ENCODE measurements at places on chromosomes 2 and 18. TPM values are rescaled to one million over a fixed set of nuclear protein-coding genes. Genes with fewer than 3 reads are reported as not detected.
A peak's percentile ranks its signal among the peaks of the same experiment; 100 is the strongest.

- no peak for DNase-seq
- no peak overlapping the region for H3K4me3 ChIP-seq
- H3K36me3 ChIP-seq, result no peaks in the 10 kb centered on the region
- no peaks in the 10 kb centered on the region for H3K4me1 ChIP-seq
- H3K27ac ChIP-seq, result no peak overlapping the region
Observed at GRCh38 chr2:181364492-181365170, 92.6 kb upstream of the ITGA4 start.

GRCh38 chr2:233988581-233988980 lies 61.9 kb upstream of the SPP2 start:
- no peaks in the 10 kb centered on the region for H3K36me3 ChIP-seq
- no peak overlapping the region for H3K27ac ChIP-seq
- no peaks in the 10 kb centered on the region for H3K4me1 ChIP-seq
- DNase-seq, result no peak
- H3K27me3 ChIP-seq, result peaks cover 4% of the 10 kb centered on the region

DNA sequence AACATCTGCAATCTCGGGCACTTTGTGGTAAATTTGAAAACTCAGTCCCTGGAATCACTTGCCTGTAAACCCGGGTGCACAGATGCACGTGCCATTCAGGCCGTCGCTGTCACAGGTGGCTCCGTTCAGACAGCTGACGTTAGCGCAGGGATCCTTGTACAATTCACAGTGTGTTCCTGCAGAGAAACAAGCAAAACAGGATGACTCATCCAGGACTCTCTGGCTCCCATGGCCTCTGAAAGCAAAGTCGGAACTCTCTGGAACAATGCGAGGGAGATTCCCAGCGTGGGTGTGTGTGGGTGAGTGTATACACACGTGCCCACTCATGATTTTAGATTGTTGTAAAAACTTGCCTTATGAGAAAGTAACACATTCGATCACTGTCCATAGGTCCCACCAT lies 136.1 kb upstream of the PID1 start:
- H3K27me3 ChIP-seq, result no peaks in the 10 kb centered on the region
- peaks cover 38% of the 10 kb centered on the region for H3K4me1 ChIP-seq
- peak; percentile 93 for DNase-seq
- H3K4me3 ChIP-seq, result no peak overlapping the region
- no peaks in the 10 kb centered on the region for H3K36me3 ChIP-seq

DNA sequence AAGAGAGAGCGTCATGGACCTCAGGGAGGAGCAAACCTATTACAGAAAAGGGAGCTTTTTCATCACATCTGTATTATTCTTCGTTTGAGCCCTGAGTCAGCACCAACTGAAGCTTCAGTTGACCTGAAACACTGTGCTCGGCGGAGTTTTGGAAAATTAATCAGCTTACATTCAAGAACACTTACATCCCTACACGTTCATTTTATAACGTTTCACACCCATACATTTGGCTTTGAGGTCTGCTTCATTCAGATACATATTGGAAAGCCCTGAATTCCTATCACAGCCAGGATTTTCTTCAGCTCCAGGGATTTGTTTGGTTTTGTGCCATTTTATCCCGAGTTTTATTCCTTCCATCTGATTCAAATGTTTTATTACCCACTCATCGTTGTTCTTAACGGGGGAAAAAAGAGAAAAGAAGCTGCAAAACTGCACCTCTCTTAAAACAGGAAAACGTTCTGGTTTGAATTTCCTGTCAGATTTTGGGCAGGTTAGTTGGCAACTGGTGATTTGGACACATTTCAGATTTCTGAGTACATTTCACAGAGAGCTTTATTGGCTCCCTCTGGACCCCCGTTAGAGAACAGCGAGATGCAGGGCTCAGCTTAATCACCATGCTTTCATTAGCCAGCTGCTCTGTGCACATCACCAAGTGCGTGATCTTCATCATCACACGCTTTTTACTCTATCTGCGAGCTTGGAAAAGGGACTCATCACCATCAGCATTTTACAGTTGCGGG lies 88.8 kb downstream of the CDC42EP3 start:
- H3K36me3 ChIP-seq, result no peaks in the 10 kb centered on the region
- no peak overlapping the region for H3K4me3 ChIP-seq
- no peaks in the 10 kb centered on the region for H3K27me3 ChIP-seq
- no peak for DNase-seq

DNA sequence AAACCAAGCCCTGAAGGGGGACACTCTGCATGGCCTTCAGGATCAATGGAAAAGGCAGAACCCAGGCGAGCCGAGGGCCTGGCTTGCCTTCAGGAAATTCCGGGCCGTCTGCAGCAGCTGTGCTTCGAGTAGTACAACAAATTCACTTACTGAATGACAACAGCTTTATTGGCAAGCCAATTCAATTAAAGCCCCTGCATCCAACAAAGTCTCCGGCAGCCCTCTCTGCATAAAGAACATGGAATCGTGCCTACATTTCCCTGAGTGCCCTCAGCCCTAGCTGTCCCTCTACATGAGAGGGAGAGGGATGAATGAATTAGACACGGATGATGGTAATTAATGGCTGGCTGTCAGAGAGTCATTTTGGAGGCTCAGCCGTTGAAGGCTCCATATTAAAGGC lies 189.0 kb downstream of the BCL11A start:
- no peaks in the 10 kb centered on the region for H3K27me3 ChIP-seq
- H3K4me3 ChIP-seq, result no peak overlapping the region

DNA sequence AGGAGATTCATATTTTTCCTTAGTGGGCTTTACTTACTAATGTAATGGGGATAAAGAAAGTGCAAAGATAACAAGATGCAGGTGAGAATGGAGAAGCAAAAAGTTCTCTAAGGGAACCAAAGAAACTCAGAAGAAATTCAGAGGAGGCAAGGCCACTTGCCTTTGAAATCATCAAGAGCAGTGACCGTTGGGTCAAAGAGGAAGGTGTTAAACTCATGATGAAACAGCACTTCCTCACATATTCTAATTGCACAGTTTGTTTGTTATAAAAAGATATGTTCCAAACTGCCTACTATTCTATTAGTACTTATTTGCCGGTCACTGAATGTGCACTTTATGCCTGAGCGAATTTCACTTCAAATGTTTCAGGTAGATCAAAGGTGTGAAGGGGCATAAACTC lies 975.1 kb downstream of the BCL11A start:
- H3K36me3 ChIP-seq, result no peaks in the 10 kb centered on the region
- H3K4me3 ChIP-seq, result no peak overlapping the region
- H3K4me1 ChIP-seq, result no peaks in the 10 kb centered on the region
- no peak for DNase-seq

DNA sequence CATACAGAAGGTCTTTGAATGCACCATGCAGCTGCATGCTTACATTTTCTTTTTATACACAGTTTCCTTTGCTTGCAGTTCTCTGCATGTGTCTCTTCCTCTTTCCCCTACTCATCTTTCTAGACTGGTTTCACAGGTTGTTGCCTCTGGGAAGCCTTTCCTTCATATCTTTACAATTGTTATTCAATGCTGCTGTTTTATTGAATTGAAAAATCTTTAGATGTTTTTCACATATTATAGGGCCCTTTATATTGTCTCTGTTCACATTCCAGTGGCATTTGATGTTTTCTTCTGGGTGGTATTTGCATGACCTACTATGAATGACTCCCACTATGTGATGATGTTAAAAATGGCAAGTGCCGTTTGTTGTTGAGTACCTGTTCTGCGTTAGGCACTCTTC lies 91.1 kb downstream of the DIS3L2 start:
- no peaks in the 10 kb centered on the region for H3K36me3 ChIP-seq
- no peak overlapping the region for H3K27ac ChIP-seq
- H3K27me3 ChIP-seq, result no peaks in the 10 kb centered on the region
- no peak for DNase-seq
- no peaks in the 10 kb centered on the region for H3K4me1 ChIP-seq

DNA sequence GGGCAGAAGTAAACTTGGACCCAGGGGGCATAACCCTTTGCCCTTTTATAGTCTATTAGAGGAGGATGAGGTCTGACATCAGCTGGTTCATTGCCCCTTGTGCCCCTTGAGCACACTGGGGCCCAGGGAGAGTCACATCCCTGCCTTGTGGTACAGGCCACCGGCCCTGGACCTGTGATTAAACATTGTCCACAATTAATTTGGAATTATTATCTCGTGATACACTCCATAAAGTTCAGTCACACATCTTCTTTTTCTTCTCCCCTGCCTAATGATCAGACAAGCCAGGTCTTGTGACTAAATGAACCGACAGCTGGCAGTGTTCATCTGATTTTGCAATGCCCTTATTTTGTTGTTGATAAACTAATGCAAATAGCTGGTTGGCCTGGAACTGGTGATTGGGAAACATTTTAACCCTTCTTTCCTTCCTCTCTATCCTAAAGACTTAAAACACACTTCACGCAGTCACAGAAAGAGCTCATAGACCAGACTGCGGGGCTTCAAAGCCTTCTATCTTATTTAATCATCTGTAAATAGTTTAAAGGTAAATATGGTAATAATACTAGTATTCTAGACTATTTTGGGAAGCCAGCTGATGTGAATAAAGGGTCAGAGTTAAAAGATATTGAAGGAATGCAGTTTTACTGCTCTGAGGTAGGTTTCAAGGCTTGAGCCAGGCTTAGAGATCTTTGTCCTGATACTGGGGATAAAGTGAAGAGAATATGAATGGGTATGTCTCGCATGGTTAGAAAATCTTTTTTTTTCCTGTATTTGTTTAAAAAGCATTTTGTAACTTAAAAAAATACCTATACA lies 13.4 kb downstream of the IL1R1 start:
- peak overlapping the region; percentile 14 for H3K4me3 ChIP-seq
- H3K27ac ChIP-seq, result peak overlapping the region; percentile 94
- H3K4me1 ChIP-seq, result peaks cover 47% of the 10 kb centered on the region
- H3K36me3 ChIP-seq, result peaks cover 51% of the 10 kb centered on the region
- no peaks in the 10 kb centered on the region for H3K27me3 ChIP-seq
- no peak for DNase-seq

- no peak for DNase-seq
- H3K4me3 ChIP-seq, result no peak overlapping the region
- H3K36me3 ChIP-seq, result no peaks in the 10 kb centered on the region
- H3K27me3 ChIP-seq, result no peaks in the 10 kb centered on the region
Observed at GRCh38 chr2:147525819-147526489, 318.9 kb upstream of the ACVR2A start.

GRCh38 chr2:9299161-9300100 lies 92.8 kb downstream of the ASAP2 start:
- DNase-seq, result no peak
- no peaks in the 10 kb centered on the region for H3K27me3 ChIP-seq
- H3K4me1 ChIP-seq, result peaks cover 16% of the 10 kb centered on the region
- no peaks in the 10 kb centered on the region for H3K36me3 ChIP-seq

DNA sequence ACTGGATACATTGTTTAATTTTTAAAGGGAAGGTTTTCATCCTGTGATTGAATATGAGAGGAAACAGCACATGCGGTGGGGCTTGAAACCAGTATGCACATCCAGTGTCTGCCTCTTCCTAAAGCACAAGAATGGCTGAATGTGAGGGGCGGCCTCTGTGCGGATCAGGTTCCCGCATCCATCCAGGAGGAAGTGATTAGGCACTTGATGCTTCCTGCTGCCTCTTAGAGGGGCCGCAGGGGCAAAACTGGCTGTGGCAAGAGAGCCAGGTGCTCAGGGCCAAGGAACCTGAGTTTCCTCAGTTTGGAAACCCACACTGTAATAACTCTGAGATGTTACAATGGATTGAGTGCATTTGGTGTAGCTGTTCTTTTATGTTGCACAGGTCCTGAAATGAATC lies 48.8 kb downstream of the THNSL2 start:
- no peak overlapping the region for H3K27ac ChIP-seq
- H3K36me3 ChIP-seq, result no peaks in the 10 kb centered on the region
- H3K27me3 ChIP-seq, result peaks cover 11% of the 10 kb centered on the region
- DNase-seq, result no peak
- no peak overlapping the region for H3K4me3 ChIP-seq

- no peak overlapping the region for H3K4me3 ChIP-seq
- peaks cover 12% of the 10 kb centered on the region for H3K4me1 ChIP-seq
- no peak overlapping the region for H3K27ac ChIP-seq
- no peaks in the 10 kb centered on the region for H3K27me3 ChIP-seq
- no peak for DNase-seq
Observed at GRCh38 chr18:74480149-74480651, 16.0 kb upstream of the CNDP2 start.

The VWC2L gene
- not detected for total RNA-seq

The COLEC11 gene
- total RNA-seq, result not detected

The HAAO gene
- total RNA-seq, result 3.9 TPM

The LRRFIP1 gene
- total RNA-seq, result 112 TPM

The SF3B6 gene
- total RNA-seq, result 92.1 TPM
